ENCODE measurements at places on chromosomes 7 and 10.
A peak's percentile ranks its signal among the peaks of the same experiment; 100 is the strongest.

GRCh38 chr10:127283576-127283975 lies 87.2 kb upstream of the INSYN2A start:
- no peak for DNase-seq

DNA sequence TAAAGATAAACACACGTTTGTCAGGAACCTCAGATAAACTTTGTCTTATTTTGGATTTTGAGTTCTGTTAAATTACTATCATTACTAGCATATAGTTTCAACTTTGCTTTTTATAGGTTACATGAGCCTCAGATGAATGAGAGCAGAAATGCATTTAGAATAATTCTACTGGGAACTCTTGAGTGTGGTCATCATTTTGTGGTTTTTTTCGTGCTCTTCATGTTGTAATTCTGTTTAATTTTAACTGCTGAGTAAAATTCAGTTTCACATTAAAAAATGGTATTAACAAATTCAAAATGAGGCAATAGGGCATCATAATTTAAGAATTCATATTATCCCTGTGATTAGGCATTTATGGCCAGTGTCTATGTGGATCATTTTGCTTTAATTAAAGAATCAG lies 72.9 kb downstream of the GNAI1 start:
- DNase-seq = no peak

- DNase-seq = no peak
Observed at GRCh38 chr10:116888380-116889055, 39.2 kb downstream of the ENO4 start.

DNA sequence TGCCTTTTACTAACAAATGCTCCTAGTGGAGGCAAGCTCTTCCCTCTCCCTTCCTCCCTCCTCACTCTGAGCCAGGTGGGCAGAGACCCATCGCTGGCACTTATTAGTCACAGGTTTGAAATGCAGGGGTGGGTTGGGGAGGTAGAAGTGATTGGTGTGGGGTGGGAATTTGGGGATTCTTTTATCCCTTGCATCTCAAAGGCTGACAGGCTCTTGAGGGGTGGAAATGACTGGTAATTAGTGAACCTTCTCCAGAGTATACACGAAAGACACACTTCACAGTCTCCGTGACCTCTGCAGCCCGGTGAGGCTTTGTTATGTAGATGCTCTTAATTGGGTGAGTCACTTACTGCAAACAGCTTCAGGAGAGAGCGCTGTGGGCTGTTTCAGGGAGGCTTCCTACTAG lies 13.9 kb upstream of the LRMDA start:
- DNase-seq = no peak

DNA sequence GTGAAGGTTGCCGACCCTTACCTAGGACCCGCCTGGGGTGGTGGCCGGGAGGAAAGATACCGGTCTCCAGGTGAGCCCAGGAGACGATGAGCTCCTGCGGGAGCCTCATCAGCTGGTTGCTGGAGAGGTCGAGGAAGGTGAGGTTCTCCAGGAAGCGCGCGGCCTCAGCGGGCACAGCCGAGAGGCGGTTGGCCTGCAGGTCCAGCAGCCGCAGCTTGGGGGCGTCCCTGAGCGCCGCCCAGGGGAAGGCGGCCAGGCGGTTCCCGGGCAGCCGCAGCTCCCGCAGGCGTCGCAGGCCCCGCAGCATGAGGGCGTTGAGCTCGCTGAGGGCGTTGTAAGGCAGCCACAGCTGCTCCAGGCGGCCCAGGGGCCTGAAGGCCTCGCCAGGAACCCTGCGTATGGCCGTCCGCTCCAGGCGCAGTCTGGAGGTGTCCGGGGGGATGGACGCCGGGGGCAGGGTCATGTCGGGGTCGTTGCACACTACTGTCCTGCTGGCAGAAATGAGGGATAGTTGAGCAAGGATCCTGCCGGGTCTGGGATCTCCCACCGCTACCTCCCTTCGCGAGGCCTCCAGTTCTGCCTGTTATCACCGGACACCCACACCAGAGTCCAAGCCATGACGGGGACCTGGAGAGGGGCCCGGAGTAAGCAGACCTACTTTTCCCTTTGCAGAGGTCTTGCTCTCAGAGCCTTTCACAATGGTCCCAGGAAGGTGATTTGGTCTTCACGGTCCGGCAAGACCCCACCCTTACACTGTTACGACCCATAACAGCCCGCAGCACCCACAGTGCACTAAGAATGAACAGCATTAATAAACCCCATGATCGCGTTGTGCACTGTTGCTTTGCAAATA lies 3.9 kb downstream of the LRIT1 start:
- no peak for DNase-seq

- peak; percentile 93 for DNase-seq
Observed at GRCh38 chr10:128125944-128126764, at the start of gene MKI67. Gene MKI67 (minus strand): TSS chr10:128126423. CDS start chr10:128125667, 756 bp downstream.

- DNase-seq = no peak
Observed at GRCh38 chr7:134916171-134916883, 70.0 kb upstream of the AGBL3 start.

- no peak for DNase-seq
Observed at GRCh38 chr10:28858646-28859045, 181.3 kb downstream of the BAMBI start.

All from CD4-positive, alpha-beta T cell treated with Interleukin-10 for 1 hour (primary cell).